Brain microvascular endothelial cell (primary cell): ENCODE measurements at places on chromosomes 12 and 14.

- DNase-seq: no peak
Measured at GRCh38 chr12:10082117-10082874, 16.5 kb downstream of the CLEC1A start.

DNA sequence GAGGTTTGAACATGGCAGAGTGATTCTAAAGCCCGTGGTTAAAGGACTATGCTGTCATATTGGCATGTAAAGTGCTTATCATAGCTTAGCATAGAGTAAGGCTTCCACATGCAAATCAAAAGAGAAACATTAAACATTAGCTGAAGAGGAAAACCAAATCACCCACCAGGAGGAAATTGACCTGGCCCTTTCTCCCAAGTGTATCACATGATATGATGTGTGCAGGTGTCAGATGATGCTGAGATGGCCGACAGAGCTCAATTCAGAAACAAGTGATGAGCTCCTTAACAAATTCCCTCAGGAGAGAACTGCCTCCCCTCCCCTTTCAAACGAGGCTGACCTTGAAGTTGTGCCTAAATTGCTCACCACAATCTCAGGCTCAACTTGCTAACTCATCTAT is 217.1 kb upstream of the BTG1 start:
- DNase-seq: no peak

- DNase-seq: no peak
Measured at GRCh38 chr12:71942703-71943102, 4.1 kb downstream of the TPH2 start.

- DNase-seq: no peak
Measured at GRCh38 chr12:24012528-24012927, 63.1 kb upstream of the SOX5 start.

DNA sequence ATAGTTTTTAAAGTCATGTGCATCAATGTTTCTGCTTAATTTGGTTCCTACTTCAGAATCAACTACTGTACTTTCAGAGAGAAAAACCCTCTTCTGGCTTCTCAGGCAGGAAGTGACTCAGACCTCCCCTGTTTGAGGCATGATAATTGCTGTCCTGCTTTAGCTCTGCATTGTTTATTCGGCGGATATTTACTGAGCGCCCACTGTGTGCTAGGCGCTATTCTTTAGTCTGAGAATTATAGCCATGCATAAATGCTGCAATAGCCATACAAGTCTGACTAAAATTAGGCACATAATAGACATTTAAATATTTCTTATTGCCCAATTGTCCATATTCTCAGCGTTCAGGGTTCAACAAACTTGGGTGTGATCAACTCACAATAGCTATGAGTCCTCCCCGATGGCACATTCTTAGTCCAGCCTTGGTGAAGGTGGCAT is 6.1 kb upstream of the AMIGO2 start:
- peak; percentile 74 for DNase-seq

DNA sequence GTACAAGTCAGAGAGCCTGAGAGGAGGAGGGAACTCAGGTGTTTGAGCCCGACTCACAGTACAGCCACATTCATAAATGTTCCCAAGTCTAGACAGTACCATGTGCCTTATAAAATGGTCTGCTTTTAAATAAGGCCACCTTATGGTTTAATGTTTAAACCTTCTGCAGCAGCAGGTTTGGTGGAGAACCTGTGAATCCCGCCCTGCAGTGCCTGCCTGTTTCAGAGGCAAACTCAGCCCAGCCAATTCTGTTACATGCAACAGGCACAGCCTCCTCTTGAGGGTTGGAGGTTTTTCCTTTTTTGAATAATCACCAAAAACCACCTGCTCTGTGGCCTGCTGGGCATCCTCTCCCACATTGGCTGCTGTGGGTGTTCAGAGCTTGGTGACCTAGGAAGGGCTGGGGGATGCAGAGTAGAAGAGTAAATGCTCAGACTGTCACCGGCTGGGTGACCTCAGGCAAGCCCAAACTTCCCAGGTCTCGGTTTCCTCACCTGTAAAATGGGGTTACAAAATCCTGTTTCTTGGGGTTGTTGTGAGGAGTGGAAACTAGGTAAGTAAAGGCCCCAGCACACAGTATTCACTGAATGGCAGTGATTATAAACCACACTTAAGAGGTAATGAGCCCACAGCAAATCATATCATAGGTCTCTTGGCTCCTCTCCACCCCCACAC is 28.0 kb downstream of the NUAK1 start:
- no peak for DNase-seq
